ENCODE measurements at places on chromosomes 11 and 22.
A peak's percentile ranks its signal among the peaks of the same experiment; 100 is the strongest.

DNA sequence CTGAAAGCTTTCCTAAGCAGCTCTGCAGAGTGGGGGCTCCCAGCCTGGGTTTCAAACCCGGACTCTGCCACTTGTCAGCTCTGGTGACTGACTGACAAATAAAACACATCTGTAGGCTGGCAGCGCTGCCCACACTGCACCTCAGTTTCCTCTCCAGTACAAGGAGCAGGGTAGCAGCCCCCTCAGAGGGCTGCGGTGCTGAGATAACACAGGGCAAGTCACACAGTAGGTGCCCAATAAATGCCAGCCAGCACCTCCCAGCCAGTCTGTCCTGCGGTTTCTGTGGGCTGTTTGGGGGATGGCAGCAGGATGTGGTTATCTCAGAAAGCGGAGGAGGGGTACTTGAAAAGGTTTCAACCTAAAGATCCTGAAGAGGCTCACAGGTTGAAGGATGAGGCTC, 1.5 kb downstream of the SYT12 start:
- peak; percentile 63 for DNase-seq

GRCh38 chr11:93034031-93034722, 64.7 kb downstream of the MTNR1B start:
- no peak for DNase-seq

DNA sequence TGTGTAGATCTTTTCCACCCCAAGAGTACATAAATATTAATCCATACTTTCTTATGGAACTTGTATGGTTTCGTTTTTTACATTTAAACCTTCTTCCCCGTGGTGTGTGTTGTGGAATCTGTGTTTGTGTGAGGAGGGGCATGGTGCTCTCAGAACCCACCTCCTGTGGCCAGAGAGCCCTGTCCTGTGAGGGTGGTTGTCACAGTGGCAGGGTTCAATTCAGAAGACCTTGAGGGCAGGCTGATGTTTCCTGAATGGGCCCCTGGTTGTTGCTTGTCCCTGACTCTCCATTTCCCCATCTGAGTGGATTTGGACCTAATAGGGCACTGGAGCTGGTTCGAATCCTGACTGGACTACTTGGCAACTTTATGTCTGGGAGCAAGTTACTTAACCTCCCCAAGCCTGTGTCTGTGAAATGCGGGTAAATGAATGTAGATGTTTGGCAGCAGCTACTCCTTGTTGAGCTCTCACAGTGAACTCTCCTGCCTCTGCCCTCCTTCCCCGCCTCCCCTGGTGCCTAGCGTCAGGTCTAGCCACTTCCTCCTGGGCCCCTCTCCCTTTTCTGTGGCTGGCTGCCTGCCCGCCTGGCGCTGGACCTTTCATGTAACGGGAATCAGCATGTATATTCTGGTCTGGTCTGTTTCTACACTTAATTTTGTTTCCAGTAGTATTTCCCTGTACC, 7.3 kb downstream of the NEAT1 start:
- peak; percentile 64 for DNase-seq

GRCh38 chr22:25624476-25624875, 60.0 kb downstream of the GRK3 start:
- DNase-seq = no peak

GRCh38 chr11:110340436-110340835, 44.0 kb upstream of the RDX start:
- DNase-seq = no peak

GRCh38 chr11:95917193-95918036, 6.5 kb downstream of the MTMR2 start:
- no peak for DNase-seq
